SJSA1 (cell line): ENCODE measurements at places on chromosomes 5 and 9. TPM values are rescaled to one million over a fixed set of nuclear protein-coding genes. Genes with fewer than 3 reads are reported as not detected.

TJP2 gene
- 15.0 and 25.8 TPM in 2 replicates for total RNA-seq

DMRT3 gene
- not detected in 2 replicates for total RNA-seq

GABRP gene
- not detected in 2 replicates for total RNA-seq

ORM2 gene
- not detected in 2 replicates for total RNA-seq

CARTPT gene
- total RNA-seq, result not detected in 2 replicates

C9 gene
- total RNA-seq, result 0.37 TPM in 1 of 2 replicates, not detected in the other

GRCh38 chr5:66908230-66908629, 288.4 kb downstream of the CD180 start:
- no peak overlapping the region for H3K4me3 ChIP-seq
- no peak overlapping the region for H3K27ac ChIP-seq
- no peaks in the 10 kb centered on the region for H3K27me3 ChIP-seq
- no peaks in the 10 kb centered on the region for H3K4me1 ChIP-seq
- H3K36me3 ChIP-seq, result no peaks in the 10 kb centered on the region
- no peak for DNase-seq

- no peak for DNase-seq
- no peak overlapping the region for H3K4me3 ChIP-seq
- H3K27ac ChIP-seq, result no peak overlapping the region
- no peaks in the 10 kb centered on the region for H3K27me3 ChIP-seq
Measured at GRCh38 chr5:174570662-174571061, 153.7 kb upstream of the MSX2 start.
